Fibroblast of skin of scalp (primary cell): ENCODE measurements at places on chromosomes 12 and 14.

DNA sequence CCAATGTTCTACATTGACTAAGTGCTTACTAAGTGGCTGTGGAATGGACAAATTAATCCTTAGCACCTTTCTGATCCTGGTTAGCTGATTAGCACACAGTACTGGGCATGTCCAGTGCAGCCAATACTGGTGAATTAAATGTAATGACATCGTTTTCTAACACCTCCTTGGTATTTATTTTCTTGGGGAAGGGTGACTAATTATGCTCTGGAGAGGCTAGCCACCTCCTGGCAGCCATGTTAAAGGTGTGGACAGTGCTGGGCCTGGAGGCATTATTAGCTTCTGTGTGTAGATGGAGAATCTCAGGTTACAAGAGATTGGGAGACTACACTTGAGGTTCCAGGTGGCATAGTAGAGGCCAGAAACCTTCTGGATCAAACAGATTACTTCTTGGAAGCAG is 230.9 kb upstream of the DDHD1 start:
- DNase-seq, result no peak

DNA sequence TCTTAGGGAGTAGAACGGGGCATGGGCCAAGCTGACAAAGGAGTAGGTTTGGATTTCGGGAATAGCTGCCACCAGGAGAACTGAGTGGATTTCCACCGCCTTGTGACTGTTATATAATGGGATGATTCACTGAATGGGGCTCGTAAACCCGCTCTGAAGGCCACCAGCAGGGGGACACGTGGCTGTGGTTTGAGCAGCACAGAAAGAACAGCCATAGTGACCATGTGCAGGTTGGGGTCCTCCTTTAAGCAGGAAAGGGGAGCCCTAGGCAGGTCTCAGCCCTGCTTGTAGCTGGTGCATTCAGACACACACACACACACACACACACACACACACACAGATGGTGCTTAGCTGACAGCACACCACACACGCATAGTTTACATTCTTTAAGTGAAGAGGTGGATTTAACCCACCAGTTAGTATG is 8.6 kb upstream of the ASB2 start:
- peak; percentile 90 for DNase-seq

- DNase-seq, result peak; percentile 79
Measured at GRCh38 chr12:105738051-105738450, 400.7 kb downstream of the NUAK1 start.

GRCh38 chr14:79028281-79028680 is 858.1 kb downstream of the NRXN3 start:
- no peak for DNase-seq

DNA sequence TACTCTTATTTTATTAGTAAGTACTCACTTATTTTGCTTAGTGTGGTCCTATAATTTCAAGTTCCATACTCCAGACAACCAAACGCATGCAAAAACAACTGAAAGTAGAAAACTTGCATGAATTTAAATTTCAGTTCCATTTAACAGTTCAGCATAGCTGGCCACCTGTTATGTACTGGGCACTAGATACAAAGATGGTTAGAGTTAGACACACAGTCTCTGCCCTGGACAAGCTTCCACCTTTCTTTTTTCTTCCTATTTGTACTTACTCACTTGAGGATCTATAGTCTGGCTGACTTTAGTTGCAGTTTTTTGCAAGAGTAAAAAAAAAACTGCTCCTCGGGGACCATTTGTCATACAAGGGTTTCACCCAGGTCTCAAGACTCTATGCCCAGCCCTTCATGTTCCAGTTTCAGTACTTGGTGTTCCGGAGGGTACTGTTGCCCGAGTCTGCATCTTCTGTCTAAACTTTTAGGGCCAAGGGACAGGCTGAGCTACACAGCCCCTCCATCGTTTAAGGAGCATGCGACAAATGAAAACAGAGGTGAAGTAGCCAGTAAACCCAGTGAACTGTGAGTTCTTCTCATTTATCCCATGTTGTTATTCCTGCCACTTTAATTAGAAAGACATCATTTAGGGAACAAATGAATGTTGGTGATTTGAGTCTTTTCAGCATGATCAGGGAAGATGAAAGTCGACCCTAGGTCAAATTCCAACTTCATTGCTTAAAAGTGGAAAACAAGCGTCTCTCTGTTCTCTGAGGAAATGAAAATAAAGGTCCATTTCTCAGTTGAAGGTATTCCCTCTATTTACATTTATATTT is 22.3 kb downstream of the RPGRIP1 start:
- DNase-seq, result no peak
